ENCODE measurements at places on chromosomes 7 and 10.

- H3K4me3 ChIP-seq = no peak overlapping the region
- no peaks in the 10 kb centered on the region for H3K4me1 ChIP-seq
- no peak overlapping the region for H3K27ac ChIP-seq
These were observed 15.2 kb downstream of the SLC29A3 start for GRCh38 chr10:71334221-71334791.

GRCh38 chr7:157570531-157571200 is 233.9 kb downstream of the DNAJB6 start:
- H3K4me1 ChIP-seq = no peaks in the 10 kb centered on the region
- H3K27ac ChIP-seq = no peak overlapping the region
- H3K4me3 ChIP-seq = no peak overlapping the region
- DNase-seq = no peak
- H3K27me3 ChIP-seq = no peaks in the 10 kb centered on the region

DNA sequence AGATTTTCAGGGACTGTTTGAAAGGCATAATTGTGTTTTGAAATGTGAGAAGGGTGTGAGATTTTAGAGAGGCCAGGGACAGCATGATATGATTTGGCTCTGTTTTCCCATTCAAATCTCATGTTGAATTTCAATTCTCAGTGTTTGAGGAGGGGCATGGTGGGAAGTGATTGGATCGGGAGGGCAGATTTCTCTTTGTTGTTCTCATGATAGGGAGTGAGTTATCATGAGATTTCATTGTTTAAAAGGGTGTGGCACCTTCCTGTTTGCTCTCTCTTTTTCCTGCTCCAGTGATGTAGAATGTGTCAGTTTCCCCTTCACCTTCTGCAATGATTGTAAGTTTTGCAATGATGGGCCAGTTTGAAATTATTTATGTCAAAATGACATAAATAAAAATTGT is 113.0 kb upstream of the PCDH15 start:
- H3K4me3 ChIP-seq = no peak overlapping the region
- no peaks in the 10 kb centered on the region for H3K36me3 ChIP-seq
- DNase-seq = no peak
- H3K4me1 ChIP-seq = no peaks in the 10 kb centered on the region

- no peak overlapping the region for H3K27ac ChIP-seq
- no peaks in the 10 kb centered on the region for H3K27me3 ChIP-seq
- no peaks in the 10 kb centered on the region for H3K36me3 ChIP-seq
- no peak for DNase-seq
These were observed 338.3 kb downstream of the ETV1 start for GRCh38 chr7:13651167-13651566.

DNA sequence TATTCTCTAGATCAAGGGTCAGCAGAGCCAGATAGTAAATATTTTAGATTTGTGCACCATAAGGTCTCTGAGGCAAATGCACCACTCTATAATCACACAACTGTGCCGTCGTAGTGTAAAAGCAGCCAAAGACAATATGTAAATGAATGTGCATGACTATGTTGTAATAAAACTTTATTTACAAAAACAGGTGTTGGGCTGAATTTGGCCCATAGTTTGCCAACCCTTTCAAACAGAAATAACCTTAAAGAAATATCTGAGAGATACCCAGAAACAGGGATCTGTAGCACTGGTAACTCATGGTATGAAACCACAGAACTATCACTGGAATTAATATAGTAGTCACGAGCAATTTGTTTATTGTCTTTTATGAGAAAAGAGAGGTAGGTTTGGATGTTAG is 86.0 kb downstream of the ARID5B start:
- peak overlapping the region; percentile 70 for H3K27ac ChIP-seq
- no peak overlapping the region for H3K4me3 ChIP-seq
- no peak for DNase-seq
- H3K27me3 ChIP-seq = no peaks in the 10 kb centered on the region
- peaks cover 31% of the 10 kb centered on the region for H3K4me1 ChIP-seq

DNA sequence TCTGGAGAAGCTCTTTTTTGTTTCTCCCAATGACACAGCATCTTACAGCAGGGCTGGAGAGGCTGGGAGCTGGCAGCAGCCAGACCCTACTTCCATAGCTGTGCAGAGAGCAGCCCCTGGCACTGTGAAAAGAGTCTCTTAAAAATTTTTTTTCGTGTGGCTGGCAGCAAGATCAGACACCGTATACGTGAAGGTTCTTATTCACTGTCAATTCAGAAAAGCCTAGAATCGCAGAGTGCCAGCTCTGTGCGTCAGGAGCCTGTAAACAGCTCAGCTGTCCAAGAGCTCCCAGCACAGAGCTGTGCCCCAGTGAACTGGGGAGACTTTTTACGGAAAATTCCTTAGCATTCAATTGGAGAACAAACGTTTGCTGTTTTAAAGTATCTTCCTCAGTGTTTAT is 6.5 kb downstream of the BAG3 start:
- H3K27ac ChIP-seq = peak overlapping the region; percentile 78
- H3K4me1 ChIP-seq = peaks cover 98% of the 10 kb centered on the region
- no peak for DNase-seq
- no peaks in the 10 kb centered on the region for H3K36me3 ChIP-seq
- H3K4me3 ChIP-seq = no peak overlapping the region

- H3K27ac ChIP-seq = no peak overlapping the region
- no peaks in the 10 kb centered on the region for H3K4me1 ChIP-seq
- no peaks in the 10 kb centered on the region for H3K36me3 ChIP-seq
- H3K27me3 ChIP-seq = no peaks in the 10 kb centered on the region
- no peak for DNase-seq
These were observed 7.1 kb upstream of the GSTO1 start for GRCh38 chr10:104247513-104248146.

Measured in heart right ventricle (tissue), 16 donors.